Stimulated activated naive B cell treated with anti-CD40 and anti-IgM and Interleukin-4, amounts not matched to agents 10 μg/mL and 1 μg/mL and 100 μg/mL, for 72 hours (primary cell): ENCODE measurements at places on chromosomes 1 and 21.
A peak's percentile ranks its signal among the peaks of the same experiment; 100 is the strongest.

DNA sequence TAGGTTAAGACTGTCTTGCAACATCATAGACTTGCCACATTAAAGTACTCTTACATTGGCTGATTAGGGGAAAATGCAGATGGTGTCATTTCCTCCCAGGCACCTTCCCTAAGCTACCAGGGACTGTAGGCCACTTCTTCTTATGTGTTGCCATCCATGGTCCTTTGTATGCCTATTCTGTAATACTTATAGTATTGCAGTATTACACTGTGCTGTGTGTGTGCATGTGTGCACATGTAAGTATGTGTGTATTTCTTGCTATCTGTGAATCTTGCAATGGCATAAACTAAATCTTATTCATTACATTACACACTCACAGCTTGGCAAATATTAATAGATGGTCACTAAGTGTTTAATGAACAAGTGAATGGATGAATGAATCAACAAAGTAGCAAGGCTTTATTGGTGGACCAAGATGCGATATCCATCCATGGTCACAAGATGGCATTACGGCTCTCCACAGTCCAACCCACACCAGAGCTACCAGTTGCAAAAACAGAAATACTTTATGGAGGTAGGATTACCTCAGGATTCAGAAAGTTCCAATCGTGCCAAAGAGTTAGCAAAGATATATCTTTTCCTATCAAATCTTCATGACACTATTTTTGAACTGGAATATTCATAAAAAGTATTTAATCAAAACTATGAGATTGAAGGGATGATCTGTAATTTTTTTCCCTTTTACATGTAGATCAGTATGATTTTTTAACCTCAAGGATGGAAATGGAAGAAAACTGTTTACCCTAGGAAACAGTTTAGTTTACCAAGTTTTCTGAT lies 160.2 kb downstream of the DENND1B start:
- H3K27ac ChIP-seq = no peak overlapping the region
- H3K27me3 ChIP-seq = no peaks in the 10 kb centered on the region
- H3K36me3 ChIP-seq = no peaks in the 10 kb centered on the region

DNA sequence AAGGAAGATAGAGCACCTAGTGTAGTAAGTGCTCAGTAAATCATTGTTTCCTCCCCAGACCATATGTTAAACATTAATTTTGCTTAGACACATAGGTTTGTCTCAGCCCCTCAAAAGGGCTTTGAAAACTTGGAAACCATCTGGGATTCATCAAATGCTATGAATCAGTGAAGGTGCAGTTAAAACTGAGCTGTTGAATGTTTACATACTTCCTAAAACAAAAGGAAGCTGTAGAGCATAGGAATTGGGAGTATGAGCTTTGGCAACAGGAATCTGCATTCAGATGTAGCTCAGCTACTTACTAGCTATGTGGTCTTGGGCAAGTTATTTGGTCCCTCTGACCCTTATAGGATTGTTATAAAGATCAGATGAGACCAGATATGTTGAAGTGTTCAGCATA lies 18.7 kb upstream of the PODN start:
- H3K36me3 ChIP-seq = peaks cover 43% of the 10 kb centered on the region
- no peak for DNase-seq
- no peak overlapping the region for H3K4me3 ChIP-seq
- H3K27ac ChIP-seq = no peak overlapping the region

DNA sequence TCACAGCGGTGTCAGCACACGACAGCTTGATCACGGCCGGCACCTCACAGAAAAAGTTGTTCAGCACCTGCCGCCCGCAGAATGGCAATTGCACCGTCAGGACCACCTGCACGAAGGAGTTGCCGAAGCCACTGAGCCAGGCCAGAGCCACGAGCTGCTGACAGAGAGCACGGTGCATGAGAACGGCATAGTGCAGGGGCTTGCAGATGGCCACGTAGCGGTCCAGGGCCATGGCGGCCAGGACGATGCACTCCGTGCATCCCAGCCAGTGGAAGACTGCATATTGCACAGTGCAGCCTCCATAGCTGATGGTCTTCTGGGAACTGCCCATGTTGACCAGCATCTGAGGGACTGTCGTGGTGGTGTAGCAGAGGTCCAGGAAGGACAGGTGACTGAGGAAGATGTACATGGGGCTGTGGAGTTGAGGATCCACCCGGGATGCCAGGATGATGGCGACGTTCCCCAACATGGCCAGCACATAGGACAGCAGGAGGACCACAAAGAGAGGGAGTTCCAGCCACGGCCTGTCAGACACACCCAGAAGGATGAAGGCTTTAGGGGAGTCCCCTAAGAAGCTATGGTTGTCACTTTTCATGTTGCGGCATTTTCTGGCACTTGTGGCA lies 6.4 kb downstream of the OR2B11 start:
- H3K4me1 ChIP-seq = no peaks in the 10 kb centered on the region
- H3K27ac ChIP-seq = no peak overlapping the region
- H3K27me3 ChIP-seq = peaks cover 8% of the 10 kb centered on the region

DNA sequence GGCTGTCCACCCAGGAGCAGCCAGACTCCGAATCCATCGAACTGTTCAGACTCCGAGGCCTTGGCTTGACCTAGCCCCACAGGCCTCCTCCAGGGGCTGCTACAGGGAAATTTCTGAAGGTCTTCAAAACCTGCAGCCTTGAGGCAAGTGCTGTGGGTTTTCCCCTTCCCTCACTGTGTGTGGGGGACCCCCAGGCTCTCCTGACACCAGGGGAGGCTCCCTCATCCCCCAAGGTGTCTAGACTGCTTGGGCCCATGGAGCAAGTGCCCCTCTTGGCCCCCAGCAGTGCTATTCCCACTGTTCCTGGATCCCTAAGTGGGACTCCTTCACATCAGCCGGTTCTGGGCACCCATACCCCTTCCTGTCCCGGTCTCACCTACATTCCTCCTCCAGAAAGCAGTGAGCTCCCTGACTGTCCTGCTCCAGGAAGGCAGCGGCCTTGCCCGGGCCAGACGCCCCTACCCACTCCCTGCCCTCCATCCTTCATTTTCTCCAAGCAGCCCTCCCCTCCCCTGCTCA lies 814 bp downstream of the PAQR7 start:
- peak overlapping the region; percentile 84 for H3K4me3 ChIP-seq
- H3K4me1 ChIP-seq = peaks cover 24% of the 10 kb centered on the region
- DNase-seq = no peak
- peak overlapping the region; percentile 59 for H3K27ac ChIP-seq
- H3K36me3 ChIP-seq = peaks cover 2% of the 10 kb centered on the region

GRCh38 chr1:235074523-235075047 lies 54.1 kb downstream of the TOMM20 start:
- H3K4me1 ChIP-seq = no peaks in the 10 kb centered on the region
- DNase-seq = peak; percentile 76
- H3K36me3 ChIP-seq = no peaks in the 10 kb centered on the region
- no peaks in the 10 kb centered on the region for H3K27me3 ChIP-seq

GRCh38 chr1:59819566-59820438 lies 5.1 kb downstream of the HOOK1 start:
- peaks cover 3% of the 10 kb centered on the region for H3K4me1 ChIP-seq
- H3K36me3 ChIP-seq = no peaks in the 10 kb centered on the region
- no peak for DNase-seq
- no peak overlapping the region for H3K27ac ChIP-seq

DNA sequence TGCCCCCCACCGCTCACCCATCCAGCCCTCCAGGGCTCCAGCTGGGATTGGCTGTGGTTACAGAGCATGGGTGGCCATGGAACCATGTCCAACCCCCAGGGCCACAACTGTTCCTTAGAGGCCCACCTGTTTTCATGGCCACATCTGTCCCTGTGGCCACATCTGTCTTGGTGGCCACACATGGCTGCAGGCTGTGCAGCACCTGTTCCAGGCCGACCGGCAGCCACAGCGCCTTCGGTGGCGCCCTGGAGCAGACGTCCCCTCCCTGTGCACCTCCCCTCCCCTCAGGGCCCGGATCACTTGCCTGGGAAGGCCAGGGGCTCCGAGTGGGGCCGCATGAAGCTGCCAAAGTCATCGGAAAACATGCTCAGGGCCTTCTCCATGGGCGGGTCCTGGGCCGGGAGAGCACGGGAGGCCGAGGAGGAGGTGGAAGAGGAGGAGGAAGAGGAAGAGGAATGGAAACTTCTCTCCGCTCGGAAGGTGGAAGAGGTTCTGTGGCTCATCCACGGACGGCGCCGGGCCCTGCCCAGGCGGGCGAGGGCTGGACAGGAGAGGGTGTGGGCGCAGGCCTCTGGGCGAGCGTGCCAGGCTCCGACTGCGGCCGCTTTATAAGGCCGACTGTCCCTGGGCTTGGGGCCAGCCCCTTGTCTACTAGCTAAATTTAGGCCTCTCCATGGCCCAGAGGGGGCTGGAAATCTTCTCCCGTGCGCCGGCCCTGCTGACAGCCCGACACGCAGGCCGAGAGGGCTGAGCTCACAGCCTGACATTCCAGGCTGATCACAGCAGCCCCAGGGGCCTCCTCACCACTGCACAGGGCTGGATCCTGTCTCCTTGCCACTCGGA lies at the start of gene HSPB7:
Gene HSPB7 (minus strand): TSS at position 583 of the 843 bp plus-strand sequence. CDS start 80 bp downstream, at position 503.
- H3K27me3 ChIP-seq = peaks cover 13% of the 10 kb centered on the region
- H3K27ac ChIP-seq = no peak within 1 kb of the TSS
- H3K4me3 ChIP-seq = no peak within 1 kb of the TSS
- peaks cover 26% of the 10 kb centered on the region for H3K4me1 ChIP-seq
- no peaks in the 10 kb centered on the region for H3K36me3 ChIP-seq

GRCh38 chr1:16921391-16922185 lies at the start of gene CROCC:
CROCC (plus strand) TSS chr1:16921931; CDS start chr1:16922019, 88 bp downstream.
- peaks cover 23% of the 10 kb centered on the region for H3K4me1 ChIP-seq
- H3K27me3 ChIP-seq = peaks cover 8% of the 10 kb centered on the region
- H3K4me3 ChIP-seq = peak within 1 kb of the TSS; percentile 85
- peak within 1 kb of the TSS; percentile 73 for H3K27ac ChIP-seq
- DNase-seq = no peak

DNA sequence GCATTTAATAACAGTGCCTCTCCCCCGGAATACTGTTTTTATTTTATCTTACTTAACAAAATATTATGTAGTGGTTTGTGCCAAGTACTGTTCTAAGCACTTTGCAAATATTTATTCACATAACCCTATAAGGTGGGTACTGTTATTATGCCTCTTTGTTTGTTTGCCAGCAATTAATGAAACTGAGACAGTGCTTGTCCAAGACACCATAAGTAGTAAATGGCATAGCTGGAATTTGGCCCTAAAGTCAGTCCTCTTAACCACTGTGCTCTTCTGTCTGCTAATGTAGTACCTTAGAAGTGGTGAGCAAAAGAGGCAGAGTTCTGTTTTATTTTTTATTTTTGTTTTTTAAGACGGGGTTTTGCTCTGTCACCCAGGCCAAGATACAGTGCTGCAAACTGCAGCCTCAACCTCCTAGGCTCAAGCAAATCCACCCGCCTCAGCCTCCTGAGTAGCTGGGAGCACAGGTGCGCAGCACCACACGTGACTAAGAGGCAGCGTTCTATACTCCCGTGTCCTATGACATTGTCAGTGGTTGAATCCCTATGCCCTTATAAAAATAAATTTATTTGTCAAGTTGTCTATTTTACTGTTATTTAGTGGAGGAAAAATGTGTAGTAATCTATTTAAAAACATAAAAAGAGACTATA lies 165.8 kb downstream of the CLEC20A start:
- H3K27me3 ChIP-seq = peaks cover 5% of the 10 kb centered on the region
- H3K4me3 ChIP-seq = no peak overlapping the region
- no peak overlapping the region for H3K27ac ChIP-seq
- H3K4me1 ChIP-seq = no peaks in the 10 kb centered on the region

- no peak overlapping the region for H3K4me3 ChIP-seq
- no peak overlapping the region for H3K27ac ChIP-seq
- no peaks in the 10 kb centered on the region for H3K4me1 ChIP-seq
- H3K27me3 ChIP-seq = no peaks in the 10 kb centered on the region
Observed at GRCh38 chr1:81455481-81455880, 345.3 kb upstream of the ADGRL2 start.

DNA sequence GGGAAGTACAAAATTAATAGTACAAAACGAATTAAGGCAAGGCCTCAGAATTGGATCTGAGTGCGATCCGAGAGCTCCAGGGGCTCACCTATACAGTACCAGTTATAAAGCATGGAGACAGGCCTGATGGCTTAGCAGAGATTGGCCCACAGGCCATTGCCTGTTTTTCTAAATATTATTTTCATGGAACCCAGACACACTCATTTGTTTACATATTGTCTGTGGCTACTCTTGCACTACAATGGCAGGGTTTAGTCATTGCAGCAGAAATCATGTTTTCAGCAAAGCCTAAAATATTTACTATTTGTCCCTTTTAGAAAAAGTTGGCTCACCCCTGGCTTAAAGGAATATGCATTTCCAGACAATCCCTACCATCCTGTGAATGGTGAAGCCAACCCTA lies 578.9 kb downstream of the PLPP3 start:
- H3K4me3 ChIP-seq = no peak overlapping the region
- H3K27me3 ChIP-seq = no peaks in the 10 kb centered on the region
- no peak for DNase-seq
- H3K27ac ChIP-seq = no peak overlapping the region
- H3K36me3 ChIP-seq = no peaks in the 10 kb centered on the region
- H3K4me1 ChIP-seq = peaks cover 4% of the 10 kb centered on the region

DNA sequence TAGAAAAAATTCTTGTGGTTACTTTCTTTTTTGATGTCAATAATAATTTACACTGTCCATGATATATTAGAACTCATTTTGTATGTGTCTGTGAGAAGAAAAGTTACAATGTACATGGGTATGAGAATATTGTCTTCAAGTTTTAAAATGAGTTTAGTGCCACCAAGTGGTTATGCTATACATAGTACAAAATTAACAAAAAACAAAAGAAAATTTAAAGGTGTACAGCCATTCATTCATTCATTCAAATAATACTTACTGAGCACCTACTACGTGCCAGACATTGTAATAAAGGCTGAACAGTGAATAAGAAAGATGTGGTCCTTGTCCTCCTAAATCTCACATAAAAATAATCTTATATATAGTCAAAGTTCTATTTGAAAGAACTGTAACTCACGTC lies 27.7 kb downstream of the UCHL5 start:
- no peak for DNase-seq
- no peak overlapping the region for H3K27ac ChIP-seq
- H3K36me3 ChIP-seq = peaks cover 14% of the 10 kb centered on the region
- peaks cover 10% of the 10 kb centered on the region for H3K4me1 ChIP-seq
- H3K4me3 ChIP-seq = no peak overlapping the region
- no peaks in the 10 kb centered on the region for H3K27me3 ChIP-seq

DNA sequence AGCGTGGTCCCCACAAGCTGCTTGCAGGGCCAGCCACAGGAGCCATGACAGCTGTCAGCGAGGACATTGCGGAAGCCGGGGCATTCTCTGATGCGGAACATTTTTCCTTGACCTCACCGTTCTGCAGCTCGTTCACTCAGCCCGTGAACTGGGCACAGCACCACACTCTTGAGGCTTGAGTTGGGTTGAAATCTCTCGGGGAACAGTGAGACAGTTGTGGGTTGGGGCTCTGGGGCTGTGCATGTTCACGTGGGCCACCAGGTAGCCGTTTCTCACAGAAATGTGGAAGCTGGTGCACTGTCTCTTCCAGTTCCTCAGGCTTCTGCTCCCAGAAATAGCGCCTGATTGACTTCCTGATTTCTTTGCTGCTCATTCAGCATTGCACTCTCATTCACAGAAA lies 69.8 kb downstream of the SPSB1 start:
- H3K4me1 ChIP-seq = peaks cover 22% of the 10 kb centered on the region
- peak; percentile 15 for DNase-seq
- H3K36me3 ChIP-seq = peaks cover 4% of the 10 kb centered on the region
- H3K27ac ChIP-seq = peak overlapping the region; percentile 81
- no peaks in the 10 kb centered on the region for H3K27me3 ChIP-seq
- H3K4me3 ChIP-seq = peak overlapping the region; percentile 78
